ENCODE measurements at places on chromosomes 7 and 10.

- no peak for DNase-seq
Measured at GRCh38 chr7:1341361-1342089, 108.9 kb downstream of the UNCX start.

GRCh38 chr10:86959737-86960002 lies 1.3 kb downstream of the SNCG start:
- DNase-seq: no peak

DNA sequence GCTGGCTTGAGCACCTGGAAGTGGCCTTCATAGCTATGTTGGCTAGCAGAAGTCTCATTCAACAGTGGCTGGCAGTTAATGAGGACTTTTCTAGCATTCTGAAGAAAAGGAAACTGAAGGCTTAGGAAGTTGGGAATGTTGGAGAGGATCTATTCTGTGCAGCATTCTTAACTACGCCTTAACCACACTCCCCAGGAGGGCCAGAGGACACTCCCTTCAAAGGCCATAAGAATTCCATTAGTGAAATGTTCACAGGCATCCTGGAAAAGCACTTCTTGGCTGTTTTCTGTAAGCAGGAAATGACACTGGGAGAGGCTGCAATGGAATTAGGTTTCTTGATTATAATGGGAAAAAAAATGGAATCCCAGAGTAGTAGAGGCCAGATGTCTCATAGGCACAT lies 188.9 kb downstream of the ARHGAP12 start:
- no peak for DNase-seq

GRCh38 chr10:113297226-113297625 lies 255.6 kb upstream of the HABP2 start:
- DNase-seq: no peak

DNA sequence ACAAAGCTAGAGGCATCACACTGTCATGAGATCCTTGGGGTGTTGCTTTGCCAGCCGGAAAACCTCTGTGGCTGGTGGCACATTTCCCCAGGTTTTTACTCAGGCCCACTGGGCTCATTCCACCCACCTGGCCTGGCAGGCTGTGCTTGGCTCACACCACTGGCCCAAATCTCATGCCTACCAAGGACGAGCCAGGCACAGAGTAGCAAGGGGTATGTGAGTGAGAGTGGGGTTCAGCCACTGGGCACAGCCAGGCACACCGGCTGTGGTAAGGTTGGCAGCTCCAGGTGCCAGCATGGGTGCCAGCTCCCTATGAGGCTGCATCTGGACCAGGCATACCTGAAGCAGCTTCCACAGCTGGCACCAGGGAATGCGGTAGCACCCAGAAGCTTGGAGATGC lies 21.4 kb downstream of the STEAP1 start:
- no peak for DNase-seq

DNA sequence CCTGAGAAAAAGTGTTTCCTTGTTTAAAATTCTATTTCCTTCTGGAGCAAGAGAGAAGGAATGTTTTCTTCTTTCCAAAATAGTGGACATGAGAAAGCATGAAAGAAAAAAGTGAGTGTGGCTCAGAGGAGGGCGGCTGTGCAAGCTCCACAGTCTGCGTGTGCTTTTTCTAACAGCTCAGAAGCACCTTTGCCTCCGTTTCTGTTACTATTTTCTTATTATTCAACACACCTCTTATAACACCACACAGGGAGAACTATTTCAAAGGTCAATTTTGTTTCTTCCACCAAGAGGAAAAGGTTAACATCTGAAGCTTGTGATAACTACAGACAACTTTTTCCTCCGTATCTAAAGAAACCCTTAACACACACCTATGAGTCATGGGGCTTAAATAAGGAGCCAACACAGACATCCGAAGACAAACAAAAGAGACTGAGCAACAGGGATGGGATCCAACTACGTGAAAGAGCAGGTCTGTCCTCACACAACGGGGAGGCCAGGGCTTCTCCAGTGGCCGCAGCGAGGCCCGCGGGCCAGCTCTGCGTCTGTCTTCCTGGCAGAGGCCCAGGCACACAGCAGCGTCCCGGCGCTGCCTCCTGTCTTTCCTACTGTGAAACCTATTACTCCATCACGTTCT lies 36.2 kb upstream of the NCAPG2 start:
- DNase-seq: no peak

DNA sequence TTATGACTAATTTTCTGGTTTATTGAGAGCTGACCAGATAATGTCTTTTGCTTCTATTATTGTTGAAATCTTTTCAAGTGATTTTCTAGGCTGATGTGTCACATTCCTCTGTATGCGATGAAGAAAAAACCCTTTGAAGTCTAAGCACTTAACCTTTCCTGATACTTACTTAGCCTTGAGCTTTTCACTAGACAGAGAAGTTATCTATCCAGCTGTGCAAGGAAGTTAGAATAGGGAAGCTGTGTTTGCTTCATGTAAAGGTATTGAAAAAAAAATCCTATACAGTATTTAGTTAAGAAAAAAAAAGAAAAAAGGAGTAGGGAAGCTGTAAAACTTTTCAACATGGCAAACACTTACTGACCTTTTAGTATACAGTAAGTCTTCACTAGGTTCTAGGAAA lies 117.6 kb upstream of the DNAJB12 start:
- no peak for DNase-seq

- no peak for DNase-seq
Measured at GRCh38 chr10:110168601-110169481, 38.6 kb upstream of the MXI1 start.

- peak; percentile 46 for DNase-seq
Measured at GRCh38 chr7:131688738-131689661, 132.6 kb upstream of the PODXL start.

DNA sequence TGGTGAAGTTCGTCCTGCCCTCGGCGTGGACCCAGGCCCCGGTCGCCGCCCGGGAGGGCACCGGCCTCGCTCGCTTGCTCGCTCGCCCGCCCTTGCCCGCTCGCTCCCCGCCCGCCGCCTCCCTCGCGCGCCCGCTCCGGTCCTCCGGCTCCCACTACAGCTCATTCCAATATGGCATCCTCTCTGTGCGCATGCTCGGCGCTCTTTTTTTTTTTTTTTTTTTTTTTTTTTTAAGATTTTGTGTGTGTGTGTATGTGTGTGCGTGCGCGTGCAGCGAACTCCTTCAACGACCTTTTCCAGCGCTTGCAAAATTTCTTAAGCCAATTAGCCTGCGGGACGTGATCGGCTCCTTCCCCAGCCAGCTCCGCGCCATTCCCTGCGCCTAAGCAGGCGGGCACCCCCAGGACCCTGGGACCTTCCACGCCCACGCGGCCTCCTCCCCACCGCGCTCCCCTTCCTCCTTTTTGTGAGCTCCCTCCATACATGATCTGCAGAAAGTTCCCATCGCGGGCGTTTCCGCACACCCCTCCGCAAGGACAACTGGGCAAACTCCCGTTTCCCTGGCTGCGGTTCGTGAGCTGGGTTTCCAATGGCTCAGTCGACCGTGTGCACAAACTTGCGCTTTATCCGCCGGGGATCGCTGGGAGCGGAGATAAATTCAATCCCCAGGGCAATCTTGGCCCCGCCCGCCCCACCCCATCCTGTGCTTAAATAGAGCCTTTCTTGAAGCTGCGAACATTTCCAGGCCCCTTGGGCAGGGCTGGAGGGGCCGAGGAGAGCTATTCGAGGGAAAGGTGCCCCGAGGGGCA lies at the start of gene SFMBT2:
Gene SFMBT2 (minus strand): TSS at position 173 of the 809 bp plus-strand sequence. CDS start 29,136 bp downstream, outside the sequence.
- DNase-seq: peak; percentile 1

- no peak for DNase-seq
Measured at GRCh38 chr10:125375210-125375609, 214.8 kb upstream of the CTBP2 start.

DNA sequence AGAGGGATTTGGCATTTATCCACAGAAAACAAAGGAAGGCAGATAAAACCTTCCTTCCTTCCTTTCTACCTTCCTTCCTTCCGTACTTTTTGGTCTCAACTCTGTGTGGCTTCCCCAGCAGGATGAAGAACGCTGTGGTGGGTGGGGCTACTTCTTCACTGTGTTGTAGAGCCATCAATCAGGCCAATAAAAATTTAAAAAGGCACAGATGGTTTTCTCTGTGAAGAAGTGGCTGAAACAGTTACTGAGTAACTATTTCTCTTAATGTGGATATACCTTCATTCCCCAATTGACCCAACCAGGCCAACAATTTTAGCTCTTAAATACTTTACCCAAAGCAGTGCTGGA lies 75.8 kb downstream of the ZNF92 start:
- DNase-seq: no peak

DNA sequence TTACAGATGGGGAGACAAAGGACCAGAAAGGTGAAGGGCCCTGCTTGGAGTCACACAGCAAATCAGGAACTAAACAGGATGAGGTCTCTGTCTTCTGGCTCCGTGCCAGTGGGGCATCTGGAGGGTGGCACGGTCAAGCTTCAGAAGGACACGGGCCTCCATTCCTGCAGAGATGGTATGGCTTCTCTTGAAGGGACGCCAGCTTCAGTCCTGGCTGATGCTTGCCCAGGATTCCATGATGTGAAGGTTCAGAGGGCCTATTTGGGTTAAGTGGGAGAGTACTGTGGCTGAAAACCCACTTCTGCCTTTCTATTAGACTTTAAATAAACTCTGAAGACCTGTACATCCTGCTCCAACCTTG lies 6.1 kb downstream of the RAMP3 start:
- no peak for DNase-seq

- DNase-seq: no peak
Measured at GRCh38 chr7:80218723-80219122, 84.1 kb downstream of the GNAI1 start.
